Amniotic epithelial cell (primary cell): ENCODE measurements at places on chromosomes 3 and 15.

- DNase-seq: no peak
These were observed 176.2 kb downstream of the PEX5L start for GRCh38 chr3:179860275-179861107.

DNA sequence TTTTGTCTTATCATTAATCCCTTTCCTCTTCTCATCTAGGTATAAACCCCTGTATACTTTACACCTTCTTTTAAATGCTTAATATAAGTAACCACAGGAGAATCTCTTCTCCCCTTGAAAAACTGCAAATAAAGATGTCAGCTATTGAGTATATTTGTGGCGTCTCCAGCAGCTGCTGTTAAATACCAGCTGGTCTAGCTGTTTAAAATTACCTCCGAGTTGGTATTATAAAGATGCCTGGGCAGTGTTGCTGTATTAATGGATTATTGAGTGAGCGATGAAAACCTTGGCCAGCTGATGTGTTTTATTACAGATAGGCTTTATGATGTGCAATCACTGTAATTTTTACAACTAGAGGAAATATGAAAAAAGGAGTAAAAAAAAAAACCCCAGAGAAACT is 388.1 kb downstream of the TBC1D5 start:
- DNase-seq: no peak

GRCh38 chr15:77538027-77538451 is 94.7 kb downstream of the LINGO1 start:
- no peak for DNase-seq

GRCh38 chr3:188435266-188435665 is 281.3 kb downstream of the LPP start:
- no peak for DNase-seq

DNA sequence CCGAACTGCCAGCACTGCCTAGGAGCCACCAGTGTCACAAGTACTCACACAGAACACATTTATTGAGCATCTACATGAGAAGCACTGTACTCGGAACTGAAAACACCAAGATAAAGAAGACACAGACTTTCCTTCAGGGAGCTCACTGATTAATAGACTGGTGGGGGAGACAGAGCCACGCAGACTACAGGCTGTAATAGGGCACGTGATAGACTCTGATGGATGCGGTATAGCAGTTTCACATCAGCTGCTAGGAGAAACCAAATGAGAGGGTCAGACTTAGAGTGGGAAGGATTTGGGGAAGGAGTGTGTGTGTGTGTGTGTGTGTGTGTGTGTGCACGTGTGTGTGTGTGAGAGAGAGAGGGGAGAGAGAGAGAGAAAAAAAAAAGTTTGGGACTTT is 12.1 kb downstream of the EPHB1 start:
- no peak for DNase-seq

DNA sequence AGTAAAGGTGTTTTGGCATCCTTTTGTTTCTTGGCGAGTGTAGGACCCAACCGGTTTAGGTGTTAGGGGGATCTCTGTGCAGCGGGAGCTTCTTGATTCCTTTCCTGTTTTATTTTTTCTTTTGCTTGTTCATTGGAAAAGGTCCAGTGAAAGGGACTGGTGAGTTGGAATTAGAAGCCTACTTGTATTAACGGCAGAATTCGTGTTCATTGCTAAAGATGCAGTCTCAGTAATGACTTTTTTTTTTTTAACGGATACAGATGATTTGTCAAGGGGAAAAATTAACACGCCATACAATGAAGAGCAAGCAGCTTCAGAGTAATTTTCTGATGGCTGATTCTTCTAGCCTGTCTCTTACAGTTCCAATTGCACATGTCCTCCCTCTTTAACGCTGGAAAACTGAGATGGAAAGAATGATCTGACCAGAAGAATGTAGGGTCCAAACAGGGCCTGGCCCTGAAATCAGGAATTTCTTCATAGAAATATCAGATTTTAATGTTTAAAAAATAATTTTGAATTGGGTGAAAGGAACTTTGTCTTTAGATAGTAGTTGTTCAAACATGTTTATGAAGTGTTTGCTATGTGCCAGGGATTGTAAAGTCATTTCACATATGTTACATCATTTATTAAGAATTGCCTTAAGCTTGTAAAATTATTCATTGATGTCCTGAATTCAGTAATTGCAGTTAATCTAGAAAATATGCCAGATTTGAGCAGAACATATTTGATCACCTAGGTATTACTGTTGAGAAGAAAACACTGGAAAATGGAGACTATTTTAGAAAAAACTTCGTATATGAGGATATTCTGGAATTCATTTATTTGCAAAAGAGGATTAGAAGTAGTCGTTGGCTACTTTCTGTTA is 1.4 kb downstream of the MAPK6 start:
- DNase-seq: no peak

DNA sequence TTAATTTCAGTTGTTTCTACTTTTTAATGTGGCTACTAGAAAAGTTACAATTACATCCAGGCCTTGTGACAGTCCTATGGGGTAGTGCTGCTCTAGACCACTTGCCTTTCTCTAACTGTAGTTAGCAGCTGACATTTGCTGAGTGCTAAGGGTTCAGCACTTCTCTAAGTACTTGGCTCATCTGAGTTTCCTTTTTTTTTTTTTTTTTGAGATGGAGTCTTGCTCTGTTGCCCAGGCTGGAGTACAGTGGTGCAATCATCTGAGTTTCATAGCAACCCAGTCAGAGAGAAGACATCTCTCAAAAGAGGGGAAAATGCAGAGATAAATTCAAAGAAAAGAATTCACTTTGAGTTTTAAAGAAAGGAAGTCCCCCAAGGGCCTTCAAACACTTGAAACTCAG is 130.8 kb downstream of the MYLK start:
- no peak for DNase-seq

- no peak for DNase-seq
These were observed 234.1 kb downstream of the ADAMTS17 start for GRCh38 chr15:100107606-100108225.

DNA sequence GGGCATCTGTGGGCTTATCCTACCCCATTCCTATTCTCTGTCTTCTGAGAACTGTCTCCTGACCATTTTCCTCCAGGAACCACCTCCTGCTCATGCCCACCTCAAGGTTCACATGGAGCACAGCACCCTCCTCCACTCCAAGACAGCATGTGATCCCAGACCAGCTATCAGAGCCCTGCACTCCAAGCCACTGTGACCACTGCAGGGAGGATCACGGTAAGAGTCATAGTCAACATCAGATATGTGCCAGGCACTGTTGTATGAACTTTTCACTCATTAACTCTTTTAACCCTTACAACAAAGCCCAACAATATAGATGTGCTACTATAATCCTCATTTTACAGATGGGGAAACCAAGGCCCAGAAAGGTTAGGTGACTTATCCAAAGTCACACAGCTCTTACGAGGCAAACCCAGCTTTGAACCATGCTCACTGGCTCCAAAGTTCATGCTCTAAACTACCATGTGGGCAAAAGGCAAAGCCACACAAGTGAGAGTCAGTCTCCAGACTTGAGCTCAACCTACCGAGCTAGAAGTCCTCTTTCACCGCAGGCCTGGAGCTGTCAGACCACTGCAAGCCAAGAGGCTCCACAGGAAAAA is 115.1 kb upstream of the IQSEC1 start:
- no peak for DNase-seq

GRCh38 chr3:126886217-126886616 is 96.7 kb upstream of the PLXNA1 start:
- peak; percentile 45 for DNase-seq

DNA sequence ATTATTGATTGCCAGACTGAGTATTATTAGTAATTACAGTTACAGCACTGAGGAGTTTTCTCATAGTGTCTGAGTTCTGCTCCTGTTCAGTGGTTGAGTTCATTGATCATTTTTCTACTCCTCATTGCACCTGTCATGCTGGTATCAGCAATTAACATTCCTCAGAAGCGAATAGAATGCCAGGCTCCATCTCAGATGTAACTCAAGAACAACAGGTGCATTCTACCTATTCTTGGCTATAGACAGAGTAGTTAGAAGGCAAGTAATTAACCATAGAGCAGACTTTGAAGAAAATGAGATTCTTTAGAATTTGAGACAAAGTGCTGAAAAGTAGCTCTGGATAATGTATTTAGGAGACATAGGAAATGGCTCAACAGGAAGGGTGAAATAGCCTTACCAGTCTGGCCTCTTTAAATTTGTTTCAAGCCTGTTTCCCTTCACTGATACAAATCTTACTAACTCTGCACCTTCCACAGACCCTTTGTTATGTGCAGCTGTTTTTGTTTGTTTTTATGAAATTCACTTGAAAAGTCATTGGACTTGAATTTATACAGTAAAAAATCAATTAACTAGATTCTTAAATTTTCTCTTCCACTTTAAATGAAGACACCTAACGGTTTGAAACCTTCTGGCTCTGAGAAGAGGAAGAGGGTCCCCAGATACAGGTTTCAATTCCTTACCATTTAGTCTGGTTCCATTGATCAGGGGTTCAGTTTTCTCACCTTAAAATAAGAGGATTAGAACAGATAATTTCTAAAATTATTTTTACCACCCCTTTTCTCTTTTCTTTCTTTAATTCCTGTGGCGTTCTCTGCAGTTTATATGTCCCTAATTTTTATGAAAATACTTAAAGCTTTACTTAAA is 109.6 kb downstream of the FNDC3B start:
- DNase-seq: no peak

GRCh38 chr3:135878501-135878900 is 87.0 kb upstream of the PPP2R3A start:
- no peak for DNase-seq

GRCh38 chr3:66467996-66468735 is 32.7 kb downstream of the LRIG1 start:
- peak; percentile 82 for DNase-seq

DNA sequence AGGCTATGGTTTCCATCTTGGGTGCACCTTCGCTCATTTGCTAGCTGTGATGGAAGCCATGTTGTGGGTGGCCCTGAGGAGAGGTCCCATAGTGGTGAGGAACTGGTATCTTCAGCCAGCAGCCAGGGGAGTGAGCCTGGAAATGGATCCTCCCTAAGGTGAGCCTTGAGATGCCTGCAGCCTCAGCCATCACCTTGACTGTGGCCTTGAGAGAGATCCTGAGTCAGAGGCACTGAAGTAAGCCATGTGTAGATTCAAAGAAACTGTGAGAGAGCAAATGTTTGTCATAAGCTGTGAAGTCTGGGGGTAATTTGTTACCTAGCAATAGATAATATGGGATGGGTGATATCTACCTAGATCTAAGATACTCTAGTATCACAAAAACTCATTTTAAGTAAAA is 105.3 kb downstream of the SNRK start:
- DNase-seq: no peak

- no peak for DNase-seq
These were observed 20.4 kb downstream of the BHLHE40 start for GRCh38 chr3:4999531-5000184.

- no peak for DNase-seq
These were observed 886.0 kb downstream of the TUSC7 start for GRCh38 chr3:117595615-117596014.

DNA sequence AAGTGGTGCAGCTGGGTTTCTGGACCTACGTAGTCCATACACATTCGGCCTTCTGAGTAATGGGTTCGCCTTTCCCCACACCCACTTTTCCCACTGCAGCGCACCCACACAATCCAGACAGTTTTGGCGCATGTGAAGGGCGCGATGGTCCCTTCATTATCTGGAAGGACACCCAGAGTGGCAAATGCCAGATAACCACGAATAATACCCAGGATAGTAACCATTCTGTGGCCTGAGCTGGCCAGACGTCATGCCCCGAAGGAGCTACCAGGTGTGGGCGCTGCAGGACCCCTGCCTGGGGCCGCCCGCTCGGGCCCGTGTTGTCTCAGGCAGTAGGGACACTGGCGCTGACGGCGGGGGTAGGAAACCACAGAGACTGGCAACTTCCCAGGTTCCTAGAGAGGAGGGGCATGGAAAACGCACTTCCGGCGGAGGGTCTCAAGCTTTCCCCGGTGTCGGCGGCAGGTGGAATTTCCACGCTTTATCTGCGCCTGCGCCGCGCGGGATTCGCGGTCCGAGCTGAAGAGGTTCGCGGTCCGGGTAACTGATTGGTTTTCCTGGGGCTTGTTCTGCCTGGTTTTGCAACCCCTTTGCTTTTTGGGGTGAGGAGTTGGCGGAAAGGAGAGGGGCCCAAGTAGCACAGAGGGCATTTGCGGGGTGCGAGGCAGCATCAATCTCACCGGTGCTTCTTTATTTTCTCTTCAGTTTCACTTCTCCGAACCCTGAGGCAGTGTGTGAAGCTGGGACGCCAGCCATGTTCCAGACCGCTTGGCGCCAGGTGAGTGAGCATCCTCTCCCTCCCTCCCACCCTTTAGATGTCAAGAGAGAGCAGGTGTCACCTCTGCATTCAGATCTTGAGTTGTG is at the start of gene ZNF620:
Gene ZNF620 (plus strand): TSS at position 441 of the 864 bp plus-strand sequence. CDS start 314 bp downstream, at position 755.
- peak; percentile 41 for DNase-seq

GRCh38 chr3:160928183-160928726 is 172.2 kb downstream of the PPM1L start:
- no peak for DNase-seq

DNA sequence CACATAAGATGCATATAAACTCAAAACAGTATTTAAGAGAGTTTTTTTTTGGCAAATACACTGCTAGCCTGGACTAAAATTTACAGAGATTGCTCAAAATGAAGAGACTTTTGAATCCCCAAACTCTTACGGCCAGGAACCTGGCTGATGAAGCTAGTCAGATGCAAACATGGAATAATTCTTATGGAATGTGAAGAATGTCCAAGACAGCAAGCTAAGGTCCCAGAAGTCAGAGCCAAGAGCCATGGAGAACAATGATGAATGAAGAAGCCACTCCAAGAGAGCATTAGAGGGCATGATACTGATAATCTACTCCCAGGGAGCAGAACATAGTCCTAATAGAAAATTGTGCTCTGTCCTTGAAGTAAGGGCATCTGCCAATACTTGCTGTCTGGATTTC is 705.5 kb downstream of the DIPK2A start:
- DNase-seq: peak; percentile 33

GRCh38 chr3:61997101-61997500 is 376.2 kb downstream of the FEZF2 start:
- DNase-seq: peak; percentile 47

GRCh38 chr3:13130464-13131193 is 57.4 kb upstream of the IQSEC1 start:
- no peak for DNase-seq

GRCh38 chr15:48875241-48875960 is 2.5 kb upstream of the EID1 start:
- no peak for DNase-seq

GRCh38 chr15:43317566-43318184 is 12.7 kb downstream of the LCMT2 start:
- DNase-seq: no peak

GRCh38 chr3:100957261-100957986 is 35.8 kb downstream of the ABI3BP start:
- peak; percentile 37 for DNase-seq

DNA sequence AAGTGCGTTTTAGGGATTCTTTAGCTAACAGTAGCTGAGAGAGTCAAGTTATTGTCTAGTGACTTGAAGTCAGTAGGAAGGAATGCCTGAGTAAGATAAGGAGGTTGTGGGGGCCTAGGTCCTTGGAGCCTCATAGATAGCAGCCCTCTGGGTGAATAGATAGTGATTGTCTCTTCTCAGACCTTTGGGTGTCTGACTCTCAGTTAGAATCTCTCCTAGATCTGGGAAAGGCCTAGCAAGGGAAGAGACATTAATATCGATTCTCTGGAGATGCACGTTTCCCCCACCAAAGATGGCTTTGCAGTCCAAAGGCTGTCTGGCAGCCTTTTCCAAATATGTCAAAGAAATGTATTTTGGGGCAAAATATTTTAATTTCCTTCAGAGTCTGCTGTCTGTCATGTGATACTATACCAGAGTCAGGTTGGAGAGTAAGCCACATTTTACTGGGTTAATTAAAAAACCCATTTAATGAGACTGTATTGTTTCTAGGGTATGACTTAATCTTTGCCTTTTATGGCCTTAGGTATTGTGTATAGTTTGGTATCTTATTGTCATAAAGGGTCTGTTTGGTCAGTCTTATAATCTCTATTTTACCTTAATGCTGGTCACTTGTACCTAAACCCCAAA is 92.2 kb downstream of the ST6GAL1 start:
- DNase-seq: no peak

GRCh38 chr3:149273096-149273751 is 51.6 kb upstream of the CP start:
- peak; percentile 85 for DNase-seq
